ENCODE measurements at places on chromosomes 13 and 19. TPM values are rescaled to one million over a fixed set of nuclear protein-coding genes. Genes with fewer than 3 reads are reported as not detected.

HNRNPM gene
- total RNA-seq, result 115 TPM

SERTM1 gene
- not detected for total RNA-seq

NTN5 gene
- not detected for total RNA-seq

GPI gene
- total RNA-seq, result 222 TPM

CEACAM6 gene
- total RNA-seq, result 0.13 TPM
